ENCODE measurements at places on chromosomes 13 and 19.

DNA sequence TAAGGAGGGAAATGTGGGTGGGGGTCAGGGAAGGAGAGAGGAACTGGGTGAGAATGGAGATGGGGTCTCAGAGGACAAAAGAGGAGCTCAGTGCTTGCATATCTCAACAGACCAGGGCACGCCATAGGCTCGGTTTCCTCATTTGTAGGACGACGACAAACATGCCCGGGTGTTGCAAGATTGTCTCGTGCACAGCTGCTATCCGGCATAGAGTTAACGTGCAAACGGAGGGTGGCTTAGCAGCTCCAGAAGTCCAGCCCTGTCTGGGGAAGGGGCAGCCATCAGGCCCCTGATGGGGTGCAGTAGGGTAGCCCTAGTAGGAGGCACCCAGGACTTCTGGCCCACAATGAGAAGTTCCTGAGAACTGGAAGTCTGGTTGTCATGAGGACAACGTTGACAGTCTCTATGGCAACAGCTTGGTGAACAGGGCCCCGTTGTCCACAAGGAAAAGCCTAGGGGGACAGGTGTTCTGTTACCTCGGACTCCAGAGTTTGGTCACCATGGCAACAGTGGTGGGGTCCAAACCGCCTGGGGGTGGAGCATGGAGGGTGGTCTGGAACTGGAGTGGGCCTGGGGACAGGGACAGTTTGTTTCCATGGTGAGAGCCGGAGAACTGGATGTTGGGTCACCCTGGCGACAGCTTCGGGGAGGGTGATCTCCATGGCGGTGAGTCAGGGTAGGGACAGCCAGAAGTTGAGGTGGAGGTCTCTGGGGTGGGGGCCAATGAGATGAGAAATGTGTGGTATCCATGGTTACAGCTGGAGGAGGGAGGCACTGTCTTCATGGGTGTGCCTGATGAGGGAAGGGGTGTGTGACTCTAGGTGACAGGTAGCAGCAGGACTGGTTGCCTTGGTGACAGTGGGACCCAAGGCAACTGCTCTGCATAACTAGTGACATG lies 16.8 kb downstream of the TM6SF2 start:
- DNase-seq = no peak

DNA sequence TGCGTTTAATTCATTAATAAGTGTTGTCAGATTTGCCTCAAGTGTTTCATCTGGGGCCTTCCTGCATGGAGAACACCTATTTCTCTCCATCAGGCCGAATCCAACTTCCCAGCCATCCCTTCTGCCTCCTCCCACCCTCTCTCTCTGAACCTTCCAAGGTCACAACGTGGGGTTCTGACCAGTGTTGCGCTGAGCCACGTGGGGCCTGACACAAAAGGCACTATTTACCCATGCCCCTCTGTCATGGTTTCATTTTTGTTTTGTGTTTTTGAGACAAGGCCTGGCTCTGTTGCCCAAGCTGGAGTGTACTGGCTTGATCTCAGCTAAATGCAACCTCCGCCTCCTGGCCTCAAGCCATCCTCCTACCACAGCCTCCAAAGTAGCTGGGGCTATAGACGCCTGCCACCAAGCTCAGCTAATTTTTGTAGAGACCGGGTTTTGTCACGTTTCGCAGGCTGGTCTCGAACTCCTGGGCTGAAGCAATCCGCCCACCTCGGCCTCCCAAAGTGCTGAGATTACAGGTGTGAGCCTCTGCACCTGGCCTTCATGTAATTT lies 8.6 kb upstream of the IRGC start:
- no peak for DNase-seq

DNA sequence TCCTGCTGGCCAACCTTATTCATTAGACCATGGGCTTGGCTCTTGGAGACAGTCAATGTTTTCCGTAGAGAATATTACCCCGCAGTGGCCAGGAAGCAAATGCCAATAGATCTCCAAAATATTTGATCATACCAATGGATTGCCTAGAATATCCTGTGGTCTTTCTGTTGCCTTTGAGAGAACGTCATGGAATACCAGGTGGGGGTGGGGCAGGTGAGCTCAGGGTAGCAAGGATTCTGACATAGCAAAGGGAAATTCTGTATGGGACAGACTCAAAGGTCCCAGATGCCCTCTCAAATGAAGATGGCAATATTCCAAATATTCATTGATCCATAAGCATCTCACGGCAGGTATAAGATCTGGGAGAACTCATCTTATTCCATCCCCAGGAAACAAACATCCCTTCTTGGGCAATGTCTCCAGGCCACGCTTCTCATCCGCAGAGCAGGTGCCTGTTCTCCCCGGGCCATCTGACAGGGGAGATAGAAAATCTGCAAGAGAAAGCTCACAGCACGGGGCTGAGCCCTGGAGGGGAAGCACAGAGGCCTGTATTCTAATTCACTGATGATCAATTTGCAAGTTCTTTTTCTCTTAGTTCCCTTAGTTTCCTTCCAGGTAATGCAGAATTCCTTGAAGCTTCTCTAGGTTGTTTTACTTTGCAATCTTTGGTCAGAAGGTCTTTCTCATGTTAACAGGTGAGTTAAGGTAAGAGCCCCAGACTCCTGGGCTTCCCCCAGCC lies 69.6 kb upstream of the TSHZ3 start:
- DNase-seq = no peak

DNA sequence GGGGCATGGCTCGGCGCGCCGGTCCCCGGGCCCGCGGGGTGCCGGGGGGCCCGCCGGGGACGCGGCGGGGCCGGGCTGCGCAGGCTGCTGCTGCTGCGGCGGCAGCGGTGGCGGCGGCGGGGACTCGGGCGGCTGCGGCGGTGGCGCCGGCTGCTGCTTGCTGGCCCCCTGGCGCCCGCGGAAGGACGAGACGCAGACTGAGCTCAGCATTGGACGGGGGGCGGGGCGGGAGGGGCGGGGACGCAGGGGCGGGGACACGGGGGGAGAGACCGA lies 368 bp downstream of the KCNC3 start:
- no peak for DNase-seq

DNA sequence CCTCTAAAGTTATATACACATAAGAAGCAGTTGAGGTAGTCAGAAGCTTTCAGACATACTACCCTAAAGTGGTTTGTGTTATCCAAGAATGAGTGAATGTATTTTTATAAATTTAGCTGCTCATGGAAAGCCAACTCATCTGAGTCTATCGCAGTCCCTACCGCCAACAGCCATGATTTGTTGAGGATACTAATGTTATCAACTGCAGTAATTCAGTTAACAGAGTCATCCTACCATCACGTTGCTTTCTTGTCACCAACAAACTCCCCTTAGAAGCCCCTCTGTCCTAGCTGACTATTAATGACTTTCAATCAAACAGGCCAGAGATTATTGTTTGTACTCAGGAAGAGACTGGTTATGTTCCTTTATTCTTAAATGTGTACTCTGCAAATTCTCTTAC lies 169.9 kb downstream of the DCT start:
- DNase-seq = no peak

- DNase-seq = no peak
Measured at GRCh38 chr19:412356-413355, 3.7 kb upstream of the C2CD4C start.

GRCh38 chr19:34173193-34173956 lies 1.1 kb downstream of the LSM14A start:
- DNase-seq = no peak

- no peak for DNase-seq
Measured at GRCh38 chr13:104597546-104598180, 1531.4 kb upstream of the SLC10A2 start.

- DNase-seq = no peak
Measured at GRCh38 chr13:102978168-102978567, 88.0 kb downstream of the SLC10A2 start.

- no peak for DNase-seq
Measured at GRCh38 chr19:10503002-10503789, at the start of gene KEAP1. Gene KEAP1, minus strand, starts transcription at chr19:10503356. Its CDS starts 3,323 bp downstream, at chr19:10500033.

GRCh38 chr19:28847468-28847867 lies 365.5 kb downstream of the UQCRFS1 start:
- peak; percentile 85 for DNase-seq

GRCh38 chr13:107332188-107332587 lies 764.3 kb upstream of the ARGLU1 start:
- no peak for DNase-seq

DNA sequence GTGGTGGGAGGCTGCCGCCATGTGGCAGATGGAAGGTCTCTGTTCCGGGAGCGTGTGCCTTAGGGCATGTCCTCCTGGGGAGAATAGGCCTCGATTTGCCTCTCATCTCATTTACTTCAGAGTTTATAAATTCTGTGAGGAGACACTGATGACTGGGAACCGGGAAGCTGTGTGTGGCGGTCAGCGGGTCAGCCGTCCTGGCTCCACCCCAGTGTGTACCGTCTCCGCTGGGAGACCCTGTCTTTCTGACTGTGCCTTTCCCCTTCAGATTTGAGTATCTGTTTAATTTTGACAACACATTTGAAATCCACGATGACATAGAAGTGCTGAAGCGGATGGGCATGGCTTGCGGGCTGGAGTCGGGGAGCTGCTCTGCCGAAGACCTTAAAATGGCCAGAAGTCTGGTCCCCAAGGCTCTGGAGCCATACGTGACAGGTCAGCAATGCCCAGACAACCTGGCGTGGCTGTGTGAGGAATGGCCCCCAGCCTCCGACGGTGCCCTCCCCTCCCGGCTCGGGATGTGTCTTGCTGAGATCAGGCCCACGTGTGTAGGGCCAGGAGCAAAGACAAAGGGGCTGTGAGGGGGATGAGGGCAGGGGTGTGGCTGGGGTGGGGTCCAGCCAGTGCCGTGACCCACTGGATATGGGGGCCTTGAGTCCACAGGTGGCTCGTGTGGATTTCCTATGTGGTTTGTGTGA lies 21.6 kb downstream of the ATP4B start:
- DNase-seq = no peak

GRCh38 chr19:2278459-2279158 lies 3.4 kb downstream of the PEAK3 start:
- no peak for DNase-seq

GRCh38 chr19:12623361-12624031 lies 12.8 kb downstream of the ZNF791 start:
- DNase-seq = no peak

GRCh38 chr13:77388944-77389624 lies 62.2 kb upstream of the MYCBP2 start:
- no peak for DNase-seq
